ENCODE measurements at places on chromosomes 4 and X.

DNA sequence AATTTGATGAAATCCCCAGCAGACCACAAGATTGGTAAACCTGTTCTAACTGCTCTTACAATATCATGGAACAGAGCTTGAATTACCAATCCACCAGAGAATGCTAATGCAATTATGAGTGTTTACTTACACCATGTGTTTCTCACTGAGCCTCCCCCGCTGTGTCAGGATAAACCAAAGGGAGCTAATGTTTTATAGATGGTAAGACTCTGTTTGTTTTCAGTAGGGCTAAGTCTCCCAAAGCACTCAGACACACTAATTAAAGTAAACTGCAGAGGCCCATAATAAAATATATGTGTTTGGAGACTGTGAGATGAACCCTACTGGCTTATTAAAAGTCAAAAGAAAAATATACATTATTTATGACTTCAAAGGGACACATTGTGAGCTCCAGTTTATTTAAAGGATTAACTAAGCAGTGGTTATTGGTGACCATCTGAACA, 261.7 kb upstream of the FAM241A start:
- DNase-seq, result no peak

GRCh38 chrX:9293903-9294302, 171.0 kb upstream of the TBL1X start:
- DNase-seq, result no peak

GRCh38 chr4:38582889-38583470, 81.0 kb upstream of the KLF3 start:
- no peak for DNase-seq

GRCh38 chr4:143641361-143641760, 59.1 kb downstream of the FREM3 start:
- no peak for DNase-seq

GRCh38 chr4:100461807-100462605, 55.8 kb downstream of the EMCN start:
- DNase-seq, result no peak

- DNase-seq, result no peak
Measured at GRCh38 chrX:118679290-118679689, 48.1 kb upstream of the IL13RA1 start.

DNA sequence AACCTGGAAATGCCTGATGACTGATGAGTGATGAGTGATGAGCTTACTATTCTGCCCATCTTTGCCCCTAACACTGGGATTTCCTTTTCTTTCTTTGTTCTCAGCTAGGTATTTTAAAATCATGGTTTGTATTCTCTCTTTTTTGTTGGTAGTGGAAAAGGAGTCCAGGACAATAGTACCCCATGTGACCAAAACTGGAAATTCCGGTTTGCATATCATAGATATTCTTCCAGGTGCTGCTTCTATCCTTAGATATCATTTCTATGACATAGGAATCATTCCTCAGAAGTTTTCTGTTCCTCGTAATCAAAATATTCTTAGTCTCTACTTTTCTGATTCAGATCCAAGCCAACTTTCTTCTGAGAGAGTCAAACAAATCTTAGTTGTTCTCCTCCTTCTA, 320.5 kb upstream of the TET2 start:
- no peak for DNase-seq

GRCh38 chrX:138708268-138708667, 3.2 kb downstream of the FGF13 start:
- DNase-seq, result no peak

DNA sequence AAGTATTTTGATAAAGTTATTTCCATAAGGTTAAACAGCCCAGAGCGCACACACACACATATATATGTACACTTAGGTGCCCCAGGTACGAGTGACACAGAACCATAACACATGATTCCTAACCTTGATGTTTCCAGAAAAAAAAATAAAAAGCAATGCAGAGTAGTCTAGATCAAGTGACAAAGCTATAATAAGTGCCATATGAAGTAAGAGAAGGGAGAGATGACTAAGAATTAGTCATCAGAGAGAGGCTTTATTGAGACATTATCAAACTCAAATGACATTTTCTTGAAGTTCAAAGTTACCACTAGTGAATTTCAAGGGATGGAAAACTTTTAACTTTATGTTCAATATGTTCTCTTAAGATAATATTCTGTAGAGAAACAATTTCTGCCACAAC, 215.0 kb downstream of the HTR2C start:
- DNase-seq, result no peak

DNA sequence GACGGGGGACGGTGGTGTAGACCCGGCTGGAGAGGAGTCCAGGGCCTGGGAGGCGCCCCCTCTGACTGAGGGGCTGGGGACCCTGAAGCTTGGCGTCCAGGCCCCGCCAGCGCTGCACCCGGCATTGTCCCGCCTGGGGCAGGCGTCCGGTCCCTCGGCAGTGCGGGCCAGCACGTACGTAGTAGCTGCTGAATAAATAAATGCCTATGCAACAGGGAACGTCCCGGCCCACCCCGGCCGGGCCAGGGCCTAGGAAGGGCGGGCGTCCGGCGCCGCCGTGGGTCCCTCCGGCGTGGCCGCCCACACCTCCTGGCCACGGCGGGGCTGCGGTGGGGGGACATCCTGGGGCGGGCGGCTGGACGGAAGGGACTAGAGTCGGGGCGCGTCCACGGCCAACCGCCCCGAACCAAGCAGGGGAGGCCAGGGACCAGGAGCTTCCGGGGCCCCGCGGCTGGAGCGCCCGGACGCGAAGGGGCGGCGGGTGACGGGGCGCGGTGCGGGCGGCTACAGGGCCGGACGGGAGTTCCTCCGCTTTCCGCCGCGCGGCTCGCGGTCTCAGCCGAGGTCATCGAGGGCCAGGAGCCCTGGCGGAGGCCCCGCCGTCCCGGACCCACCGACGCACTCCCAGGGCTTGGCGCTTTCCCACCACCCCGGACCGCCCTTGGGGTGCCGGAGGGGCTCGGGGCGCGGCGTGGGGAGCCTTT, 886 bp upstream of the WWC2 start:
- no peak for DNase-seq

DNA sequence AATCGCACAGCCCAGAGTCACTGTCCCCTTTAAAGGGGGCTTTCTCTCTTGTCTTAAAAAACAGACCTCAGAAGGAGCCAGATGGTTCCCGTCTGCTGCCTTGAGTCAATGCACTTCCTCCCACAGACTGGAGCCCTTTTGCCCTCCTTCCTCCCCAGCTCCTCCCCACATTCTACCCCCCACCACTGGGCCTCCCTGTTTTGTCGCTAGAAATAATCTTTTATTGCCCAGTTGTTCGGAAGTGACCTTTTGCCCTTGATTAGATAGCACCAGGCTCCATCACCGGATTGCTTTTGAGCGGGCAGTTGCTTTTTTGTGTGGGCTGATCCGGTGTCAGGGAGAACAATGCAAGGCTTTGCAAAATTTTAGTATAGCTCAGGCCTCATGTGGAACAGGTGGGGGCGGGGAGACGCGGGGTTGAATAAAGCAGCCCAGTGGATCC, 47.7 kb downstream of the SPRY1 start:
- no peak for DNase-seq

DNA sequence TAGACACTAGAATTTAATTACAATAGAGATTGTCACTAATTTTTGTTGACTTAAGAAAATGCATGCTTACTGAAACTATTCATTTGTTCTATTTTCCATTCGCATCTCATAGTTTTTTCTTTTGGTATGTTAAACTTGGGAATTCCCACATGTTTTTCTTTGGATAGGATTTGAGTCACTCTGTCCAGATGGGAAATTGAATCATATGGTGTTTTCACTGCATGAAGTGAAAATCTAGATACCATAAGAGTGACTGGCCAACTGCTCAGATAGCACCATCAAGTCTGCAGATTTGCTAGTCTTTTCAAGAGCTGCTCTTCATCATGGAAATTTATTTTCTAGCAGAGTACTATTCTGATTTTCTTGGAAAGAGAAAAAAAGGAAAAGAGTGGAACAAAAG, 172.6 kb downstream of the FAM47B start:
- DNase-seq, result peak; percentile 42

DNA sequence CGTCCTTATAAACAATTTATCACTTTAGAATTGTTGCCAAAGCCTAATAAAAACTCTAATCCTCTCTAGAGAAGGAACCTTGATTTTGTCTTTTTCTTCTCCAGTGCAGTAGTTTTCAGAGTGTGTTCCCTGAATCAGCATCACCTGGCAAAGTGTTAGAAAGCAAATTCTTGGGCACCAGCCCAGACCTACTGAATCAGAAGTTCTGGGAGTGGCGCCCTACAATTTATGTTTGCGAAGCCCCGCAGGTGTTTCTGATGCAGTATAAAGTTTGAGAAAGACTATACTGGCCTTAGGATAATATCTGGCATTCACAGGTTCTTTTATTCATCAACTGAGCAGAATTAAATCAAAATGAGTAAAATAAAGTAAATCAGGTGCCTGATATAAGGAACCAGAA, 645.8 kb upstream of the ATOH1 start:
- no peak for DNase-seq

DNA sequence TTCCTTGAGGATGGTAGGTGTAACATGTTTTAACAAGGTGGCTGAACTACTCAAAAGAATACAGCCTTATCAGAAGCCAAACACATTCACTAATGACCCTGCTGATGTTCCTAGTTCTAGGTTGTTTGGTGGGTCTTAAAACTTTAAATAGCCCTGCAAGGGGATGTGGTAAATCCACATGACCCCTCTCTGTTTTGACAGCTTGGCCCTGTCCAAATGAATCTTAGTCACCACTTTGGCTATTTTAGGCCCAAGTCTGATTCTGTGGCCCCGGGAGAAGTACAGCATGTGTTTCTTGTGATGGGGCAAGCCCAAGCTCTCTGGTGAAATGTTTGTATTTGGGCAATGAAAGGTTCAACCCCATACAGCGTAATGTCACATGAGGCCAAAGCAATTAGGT, 54.5 kb upstream of the GPR34 start:
- no peak for DNase-seq

DNA sequence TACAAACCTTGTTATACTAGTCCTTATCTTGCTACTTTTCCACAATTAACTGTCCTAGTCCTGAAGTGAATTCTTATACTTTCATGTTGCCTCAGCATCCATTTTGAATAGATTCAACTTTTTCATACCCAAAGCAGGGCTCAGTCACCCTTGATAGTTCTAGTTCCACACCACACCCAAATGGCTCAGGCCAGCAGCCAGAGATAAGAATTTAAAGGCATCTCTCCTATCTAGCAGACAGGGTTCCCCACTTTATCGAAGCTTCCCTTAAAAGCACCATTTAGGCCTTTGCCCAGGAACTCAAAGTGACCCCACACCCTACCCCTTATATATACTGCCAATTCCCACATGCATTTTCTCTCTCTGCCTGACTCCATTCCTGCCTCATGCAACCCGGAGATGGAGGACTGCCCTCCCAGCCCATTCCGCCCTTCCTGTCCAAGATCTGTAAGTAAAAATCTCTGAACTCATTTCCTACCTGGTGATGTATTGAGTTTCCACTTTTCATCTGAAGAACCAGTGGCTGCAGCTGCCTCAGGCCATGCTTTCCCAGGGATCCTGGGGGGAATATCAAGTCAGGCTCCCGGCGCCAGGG, 63.7 kb upstream of the TXK start:
- DNase-seq, result no peak

DNA sequence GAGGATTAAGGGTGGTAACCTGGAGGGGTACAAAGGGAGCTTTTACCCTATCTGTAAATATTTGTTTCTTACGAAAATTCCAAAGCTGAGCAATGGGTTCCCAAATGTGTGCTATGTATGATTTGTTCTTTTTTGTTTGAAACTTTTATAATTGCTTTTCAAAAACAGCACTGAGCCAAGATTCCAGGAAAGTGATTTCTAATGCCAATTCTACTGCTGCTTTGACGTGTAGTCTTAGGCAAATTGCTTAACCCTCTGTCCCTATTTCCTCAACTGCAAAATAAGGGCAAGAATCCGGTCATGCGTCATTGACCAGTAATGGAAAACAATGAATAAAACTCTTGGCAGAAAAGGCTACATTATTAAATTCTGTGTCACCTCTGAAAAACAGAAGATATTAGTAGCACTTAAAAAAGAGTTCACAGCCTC, 454.7 kb downstream of the IL15 start:
- DNase-seq, result peak; percentile 99

- DNase-seq, result no peak
Measured at GRCh38 chr4:2071912-2072867, 13.1 kb downstream of the NAT8L start.

GRCh38 chr4:26005764-26006163, 91.7 kb downstream of the SMIM20 start:
- no peak for DNase-seq

DNA sequence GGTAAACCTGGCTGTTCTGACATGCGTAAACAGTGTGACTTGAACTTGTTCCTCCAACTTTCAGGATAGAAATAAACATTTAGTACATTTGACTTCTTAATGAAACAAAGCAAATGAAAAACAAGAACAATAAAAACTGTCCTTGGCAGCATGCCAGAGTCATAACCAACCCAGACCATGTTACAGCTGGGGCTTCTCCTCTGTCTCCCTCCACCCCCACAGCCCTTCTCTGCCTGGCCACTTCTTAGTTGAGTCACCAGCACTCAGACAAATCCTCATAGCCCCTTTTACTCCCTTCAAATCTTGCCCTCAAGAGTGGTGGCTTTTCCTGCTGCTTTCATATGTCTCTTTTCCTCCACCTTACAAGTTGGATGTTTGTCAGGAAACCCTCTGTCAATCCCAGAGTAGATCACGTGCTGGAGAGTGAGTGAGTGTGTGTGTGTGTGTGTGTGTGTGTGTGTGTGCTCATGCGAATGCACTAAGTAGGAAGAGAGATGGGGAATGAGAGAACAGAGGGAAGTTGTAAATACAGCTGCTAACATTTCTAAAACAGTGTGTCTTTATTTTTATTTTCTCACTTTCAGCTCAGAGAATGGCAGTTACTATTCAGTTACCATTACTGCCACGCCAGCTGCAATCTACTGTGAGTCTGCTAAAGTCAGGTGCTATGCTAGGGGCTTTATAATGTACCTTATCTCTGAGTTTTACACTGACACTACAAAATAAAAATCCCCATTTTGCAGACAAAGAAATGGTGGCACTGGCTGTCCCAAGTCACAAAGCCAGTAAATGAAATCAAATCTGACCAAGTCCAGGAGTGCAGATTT, 15.0 kb downstream of the SCARB2 start:
- peak; percentile 56 for DNase-seq

- no peak for DNase-seq
Measured at GRCh38 chr4:56914336-56914735, 6.6 kb downstream of the REST start.

Data from AG09309 (cell line).